Esophagus squamous epithelium (tissue), 5 donors: ENCODE measurements at places on chromosomes 2 and 18. TPM values are rescaled to one million over a fixed set of nuclear protein-coding genes. Genes with fewer than 3 reads are reported as not detected.

GRCh38 chr2:165120740-165121467, 82.9 kb downstream of the SCN3A start:
- DNase-seq, result no peak

- no peak for DNase-seq
These were observed 261.2 kb downstream of the STK39 start for GRCh38 chr2:167986223-167986622.

GRCh38 chr2:201411421-201411820, 39.8 kb downstream of the TRAK2 start:
- DNase-seq, result no peak

GRCh38 chr2:102051692-102052277, 60.0 kb downstream of the IL1R2 start:
- no peak for DNase-seq

DNA sequence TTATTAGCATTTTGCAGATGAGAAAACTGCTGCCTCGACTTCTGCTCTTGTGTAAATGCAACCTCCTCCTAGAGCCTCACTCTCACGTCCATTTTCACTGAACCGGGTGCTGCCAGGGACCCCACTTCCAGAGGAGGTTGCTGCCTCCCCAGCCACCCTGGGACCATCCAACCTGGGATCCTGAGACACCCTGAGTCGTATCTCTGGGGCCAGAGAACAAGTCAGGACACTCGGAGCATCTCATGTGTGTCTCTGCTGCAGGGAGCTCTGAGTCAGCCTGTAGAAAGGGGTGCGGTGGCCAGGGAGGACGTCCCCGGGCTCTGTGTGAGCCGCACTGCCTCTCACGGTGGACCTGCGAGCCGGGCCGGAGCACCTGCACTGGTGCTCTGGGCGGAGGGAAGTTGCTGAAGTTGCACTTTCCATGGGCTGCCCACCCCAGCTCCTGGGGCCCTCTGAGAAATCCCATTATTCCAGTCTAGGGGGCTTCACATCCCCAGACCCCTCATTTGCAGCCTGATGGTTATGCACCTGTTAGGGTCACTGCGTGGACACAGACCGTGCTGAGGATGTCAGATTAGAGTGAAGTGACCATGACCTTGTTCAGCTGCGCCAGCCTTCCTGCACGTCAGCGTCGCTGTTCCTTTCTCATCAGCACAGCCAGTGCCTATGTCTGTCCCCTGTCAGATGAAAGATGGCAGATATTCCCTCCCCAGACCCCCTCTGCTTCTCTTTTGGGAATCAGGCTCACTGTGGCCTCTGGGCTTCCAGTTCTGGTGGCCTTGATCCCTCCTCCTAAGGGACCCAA, 230.4 kb downstream of the KLHL29 start:
- DNase-seq, result no peak

DNA sequence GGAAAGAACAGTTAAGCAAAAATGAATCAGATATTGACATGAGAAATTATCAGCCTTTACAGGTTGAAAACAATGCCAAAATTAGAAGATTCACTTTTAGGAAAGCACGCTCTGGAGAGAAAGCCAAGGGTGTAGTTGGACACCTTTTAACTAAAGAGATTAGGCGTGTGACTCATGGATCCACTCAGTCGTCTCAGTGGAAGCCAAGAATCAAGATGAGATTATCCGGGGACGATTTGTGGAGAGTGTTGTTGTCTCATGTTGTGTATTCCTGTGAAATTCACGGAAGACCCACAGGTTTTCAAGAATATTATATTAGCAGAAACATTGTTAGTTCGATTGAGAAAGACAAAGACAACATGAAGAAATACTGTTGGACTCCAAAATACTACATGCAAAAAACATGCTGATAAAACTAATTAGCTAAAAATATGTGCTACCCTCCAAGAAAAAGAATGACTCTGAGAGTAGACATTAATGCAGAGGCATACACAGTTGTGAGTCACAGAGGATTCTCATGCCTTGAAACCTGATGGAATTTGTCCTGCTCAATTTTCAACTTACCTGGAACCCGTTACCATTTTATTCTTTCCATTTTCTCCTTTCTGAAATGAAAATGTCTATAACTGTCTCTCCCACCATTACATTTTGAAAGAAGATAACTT, 192.1 kb upstream of the RND3 start:
- DNase-seq, result no peak

DNA sequence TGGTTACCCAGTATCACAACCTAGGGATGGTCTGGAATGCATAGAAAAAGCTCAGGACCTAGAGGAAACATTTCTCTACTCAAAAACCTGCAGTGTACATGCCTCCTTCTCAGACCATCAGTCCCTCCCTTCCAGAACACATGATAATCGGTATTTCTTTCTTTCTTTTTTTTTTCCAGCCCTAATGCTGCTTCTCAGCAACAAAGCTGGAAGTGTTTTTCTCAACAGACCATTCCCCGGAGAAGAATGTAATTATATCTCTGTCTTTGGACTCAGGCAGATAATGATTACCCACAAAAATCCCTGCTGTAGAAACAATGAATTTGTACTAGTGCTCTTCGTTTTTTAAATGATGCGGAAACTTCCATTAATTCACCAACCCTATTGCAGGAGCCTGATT, 44.1 kb upstream of the NDUFV2 start:
- DNase-seq, result no peak

GRCh38 chr2:196783431-196784094, 15.9 kb downstream of the GTF3C3 start:
- no peak for DNase-seq

DNA sequence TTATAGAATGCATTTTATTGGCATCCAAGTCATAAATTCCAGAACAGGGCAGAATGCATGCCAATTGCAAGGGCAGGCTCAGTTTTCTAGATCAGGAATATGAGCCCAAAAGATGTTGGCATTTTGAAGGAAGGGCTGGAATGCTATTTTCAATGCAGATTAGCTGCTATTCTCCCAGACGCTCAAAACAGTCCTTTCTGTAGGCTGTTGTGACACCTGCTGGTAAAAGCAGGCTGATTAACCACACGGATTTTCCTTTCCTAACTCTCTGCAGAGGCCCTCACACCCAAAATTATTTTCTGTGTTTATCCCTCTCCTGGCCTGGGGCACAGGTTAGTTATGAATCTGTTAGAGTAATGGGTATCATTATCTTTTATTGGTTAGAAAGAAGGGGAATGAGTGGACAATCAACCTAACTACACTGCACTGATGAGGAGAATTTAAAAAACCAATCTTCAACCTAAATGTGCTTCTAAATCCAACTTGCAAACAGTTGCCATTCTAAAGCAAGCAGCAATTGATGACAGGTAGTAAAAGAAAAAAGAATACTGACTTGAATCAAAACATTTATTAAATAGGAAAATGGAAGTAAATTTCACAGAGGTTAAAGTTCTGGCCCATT, 94.0 kb downstream of the PLA2R1 start:
- DNase-seq, result no peak

DNA sequence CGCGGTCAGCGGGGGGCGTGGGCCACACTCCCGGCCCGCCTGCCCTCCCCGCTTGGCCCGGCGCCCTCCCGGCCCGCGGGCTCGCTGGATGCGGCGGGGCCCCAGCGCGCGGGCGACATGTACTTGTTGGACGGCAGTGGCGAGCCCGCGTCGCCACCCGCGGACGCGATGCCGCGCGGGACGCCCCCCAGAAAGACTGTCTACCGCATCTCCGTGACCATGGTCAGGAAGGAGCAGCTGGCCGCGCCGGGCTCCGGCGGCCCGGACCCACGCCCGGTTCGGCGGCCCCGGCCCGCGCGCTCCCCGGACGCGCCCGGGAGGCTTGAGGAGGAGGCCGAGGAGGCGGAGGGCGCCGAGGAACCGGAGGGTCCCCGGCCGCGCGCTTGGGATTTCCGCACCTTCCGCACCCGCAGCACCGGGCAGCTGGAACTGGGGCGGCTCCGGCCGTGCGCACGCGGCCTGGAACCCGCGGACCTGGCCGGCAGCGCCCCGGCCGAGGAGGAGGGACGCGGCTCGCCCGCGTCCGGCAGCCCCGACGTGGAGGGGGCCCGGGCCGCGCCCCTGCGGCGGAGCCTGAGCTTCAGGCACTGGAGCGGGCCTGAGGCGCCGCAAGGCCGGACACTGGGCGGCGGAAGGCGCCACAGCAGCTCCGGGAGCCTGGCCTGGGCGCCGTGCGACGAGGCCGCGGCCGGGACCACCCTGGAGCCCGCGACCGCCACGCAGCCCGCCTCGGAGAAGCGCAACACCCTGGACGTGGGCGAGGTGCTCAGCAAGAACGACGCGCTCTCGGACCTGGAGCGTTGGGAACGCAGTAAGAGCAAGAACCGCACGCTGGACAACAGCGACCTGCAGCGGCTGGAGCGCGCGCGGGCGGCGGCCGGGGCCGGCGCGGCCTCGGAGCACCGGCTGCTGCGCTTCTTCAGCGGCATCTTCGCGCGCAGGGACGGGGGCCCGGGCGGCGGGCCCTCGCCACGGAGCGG, 176.4 kb downstream of the AGAP1 start:
- DNase-seq, result no peak

DNA sequence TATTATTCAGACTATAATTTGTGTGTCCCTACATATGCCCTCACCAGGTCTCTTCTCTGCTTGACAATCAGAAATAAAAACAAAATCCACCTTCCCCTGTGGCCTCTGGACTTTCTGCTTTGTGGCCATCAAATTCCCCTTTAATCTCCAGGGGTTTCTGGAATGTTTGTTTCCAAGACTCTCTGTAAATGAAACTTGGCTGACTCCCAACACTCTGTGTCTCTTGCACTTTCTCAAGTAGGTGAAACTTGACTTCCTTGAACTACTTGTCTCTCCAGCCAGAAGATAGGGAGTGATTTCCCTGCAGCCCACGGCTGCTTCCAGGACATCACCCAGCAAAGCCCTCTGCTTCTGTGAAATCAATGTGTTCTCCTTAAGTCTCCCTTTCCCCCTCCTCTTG, 54.1 kb upstream of the AQP4 start:
- DNase-seq, result no peak

DNA sequence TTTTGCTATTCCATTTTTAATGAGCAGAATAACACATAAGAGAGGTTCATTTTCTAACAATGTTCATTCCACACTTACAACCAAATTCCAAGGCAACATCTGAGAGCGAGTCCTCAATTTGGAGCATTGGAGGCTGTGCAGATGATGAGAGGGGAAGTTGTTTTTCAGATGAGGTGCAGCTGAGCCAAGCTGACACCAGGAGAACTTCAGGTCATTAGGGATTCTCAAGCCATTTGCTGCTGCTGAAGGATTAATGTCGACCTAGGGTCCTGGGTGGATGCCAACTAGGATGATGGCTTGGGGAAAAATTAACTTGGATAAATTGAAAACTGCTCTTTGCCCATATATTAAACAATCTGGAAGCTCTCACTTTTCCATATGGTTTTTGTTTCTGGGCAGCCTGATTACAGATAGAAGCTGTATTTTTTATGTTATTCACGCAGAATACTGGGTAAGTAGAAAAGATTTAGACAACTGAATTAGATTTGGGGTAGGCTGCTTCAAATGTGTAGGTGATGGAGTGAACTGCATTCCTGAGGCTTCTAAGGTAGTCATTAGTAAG, 206.4 kb upstream of the SLC39A10 start:
- no peak for DNase-seq

DNA sequence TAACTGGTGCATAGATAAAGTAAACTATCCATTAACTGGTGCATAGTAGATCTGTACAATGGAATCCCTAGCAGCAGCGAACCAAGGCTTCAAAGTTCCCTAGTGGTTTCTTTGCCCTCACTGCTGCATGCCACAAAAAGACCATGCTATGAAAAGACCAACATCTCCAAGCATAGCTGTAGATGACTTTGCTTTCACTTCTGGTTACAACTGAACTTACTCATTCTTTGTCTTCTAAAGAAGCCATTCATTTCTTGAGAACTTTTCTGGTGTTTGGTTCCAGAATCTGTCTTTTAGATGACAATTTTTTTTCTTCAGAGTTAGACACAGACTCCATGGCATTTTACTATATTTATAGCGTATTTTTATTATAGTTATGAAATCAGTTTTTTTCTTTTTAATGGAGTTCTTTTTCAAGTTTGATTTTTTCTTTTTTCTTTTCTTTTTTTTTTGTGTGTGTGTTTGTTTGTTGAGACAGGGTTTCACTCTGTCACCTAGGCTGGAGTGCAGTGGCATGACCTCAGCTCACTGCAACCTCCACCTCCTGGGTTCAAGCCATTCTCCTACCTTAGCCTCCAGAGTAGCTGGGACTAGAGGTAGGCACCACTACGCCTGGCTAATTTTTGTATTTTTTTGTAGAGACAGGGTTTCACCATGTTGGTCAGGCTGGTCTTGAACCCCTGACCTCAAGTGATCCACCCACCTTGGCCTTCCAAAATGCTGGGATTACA, 63.6 kb downstream of the SLC35F5 start:
- no peak for DNase-seq

GRCh38 chr2:193900292-193900691, 1705.6 kb upstream of the TMEFF2 start:
- DNase-seq, result no peak

Gene GPAT2
- total RNA-seq, result 0.18 TPM

Gene SERPINB13
- total RNA-seq, result 175 TPM

Gene ALLC
- total RNA-seq, result not detected

Gene HTR2B
- total RNA-seq, result 0.76 TPM

Gene VIL1
- not detected for total RNA-seq

Gene ADD2
- total RNA-seq, result 1.8 TPM

Gene INHA
- not detected for total RNA-seq

Gene HAAO
- total RNA-seq, result 0.61 TPM

Gene CENPA
- 12.4 TPM for total RNA-seq

Gene CDH19
- total RNA-seq, result 3.2 TPM

Gene TMEM17
- 3.4 TPM for total RNA-seq

Gene SPEG
- total RNA-seq, result 29.0 TPM
